ENCODE measurements at places on chromosomes 5 and 9. TPM values are rescaled to one million over a fixed set of nuclear protein-coding genes. Genes with fewer than 3 reads are reported as not detected.

The SOHLH1 gene
- not detected for total RNA-seq

The PCDHA13 gene
- 0.16 TPM for total RNA-seq

The DNAH5 gene
- total RNA-seq: 0.47 TPM

The CLIC3 gene
- total RNA-seq: 8.2 TPM

The SLC28A3 gene
- 0.16 TPM for total RNA-seq

The PRSS3 gene
- total RNA-seq: 47.3 TPM

Data from bronchial smooth muscle cell (primary cell).